Left renal pelvis (tissue), 4 donors: ENCODE measurements at places on chromosomes 13 and 19. TPM values are rescaled to one million over a fixed set of nuclear protein-coding genes. Genes with fewer than 3 reads are reported as not detected.

The MEDAG gene
- polyA plus RNA-seq = 3.1 TPM

The KLF1 gene
- polyA plus RNA-seq = 0.19 TPM

The PSG3 gene
- not detected for polyA plus RNA-seq

The MUC16 gene
- polyA plus RNA-seq = 0.22 TPM

The ZNF723 gene
- 0.13 TPM for polyA plus RNA-seq

The MBD3L2 gene
- polyA plus RNA-seq = not detected

The ZFP28 gene
- polyA plus RNA-seq = 14.2 TPM

The CD320 gene
- polyA plus RNA-seq = 26.2 TPM

The SIAH3 gene
- 0.72 TPM for polyA plus RNA-seq

The DLL3 gene
- 0.78 TPM for polyA plus RNA-seq
